Left renal pelvis (tissue), 4 donors: ENCODE measurements at places on chromosomes 4 and X.

DNA sequence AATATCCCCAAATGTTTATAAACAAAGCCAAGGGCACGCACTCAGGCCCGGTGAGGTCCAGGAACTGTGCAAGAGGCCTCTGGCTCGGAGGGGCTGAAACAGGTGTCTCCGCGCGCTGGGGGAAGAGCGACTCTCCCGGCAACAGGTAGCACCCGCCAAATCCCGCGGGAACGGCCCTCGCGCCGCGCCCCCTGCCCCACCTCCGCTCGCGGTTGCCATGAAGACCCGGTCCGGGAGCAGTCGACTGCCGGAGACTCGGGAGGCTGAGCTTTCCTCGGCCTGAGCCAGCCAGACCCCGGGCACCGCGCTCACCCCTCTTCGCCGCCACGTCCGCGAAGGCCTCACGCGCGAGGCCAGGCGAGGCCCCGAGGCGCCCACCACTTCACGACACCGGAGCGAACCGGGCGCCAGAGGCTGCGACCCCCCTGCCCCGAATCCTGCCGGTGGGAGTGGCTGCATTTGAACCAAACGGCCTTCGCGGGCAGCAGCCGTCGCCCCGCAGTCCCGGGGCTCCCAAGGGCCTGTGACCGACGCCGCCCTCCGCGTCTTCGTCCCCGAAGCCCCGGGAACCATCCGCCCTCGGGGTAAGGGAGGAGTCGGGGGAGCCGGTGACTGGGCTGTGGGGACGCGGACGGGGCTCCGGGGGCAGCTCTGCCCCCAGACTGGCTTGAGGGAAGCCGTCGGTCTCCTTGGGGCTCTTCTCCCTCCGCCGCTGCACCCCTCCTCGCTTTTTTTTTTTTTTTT, at the start of gene NSUN7:
Gene NSUN7, plus strand, starts transcription at position 239 of the 744 bp plus-strand sequence. CDS start 739 bp downstream, outside the sequence.
- peak; percentile 63 for DNase-seq

GRCh38 chr4:156888762-156889161, 82.8 kb downstream of the PDGFC start:
- DNase-seq = no peak

- DNase-seq = no peak
Measured at GRCh38 chrX:9638871-9639270, 126.8 kb downstream of the GPR143 start.

GRCh38 chr4:114595207-114595606, 3.4 kb upstream of the UGT8 start:
- no peak for DNase-seq

- no peak for DNase-seq
Measured at GRCh38 chr4:76892601-76893000, 5.3 kb downstream of the SOWAHB start.

GRCh38 chr4:72286185-72286584, 254.4 kb downstream of the NPFFR2 start:
- DNase-seq = no peak

DNA sequence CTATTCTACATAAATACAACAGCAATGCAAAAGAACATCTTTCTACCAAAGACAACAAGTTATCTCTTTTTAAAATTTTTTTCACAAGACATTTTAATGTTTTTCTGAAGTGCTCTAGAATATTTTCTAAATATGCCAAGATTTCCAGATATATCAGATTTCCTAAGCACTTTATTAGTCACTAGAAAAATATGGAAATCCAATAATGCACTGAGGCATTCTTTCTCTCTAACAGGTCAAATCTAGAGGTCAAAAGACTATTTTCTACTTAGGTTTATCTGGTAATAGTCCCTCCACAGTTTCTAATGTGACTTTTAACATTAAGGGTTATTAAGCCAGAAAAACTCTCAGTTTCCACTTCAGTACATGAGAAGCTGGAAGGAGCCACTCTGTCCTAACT, 1041.2 kb upstream of the INTU start:
- no peak for DNase-seq

- no peak for DNase-seq
Measured at GRCh38 chr4:101218346-101218745, 129.0 kb downstream of the PPP3CA start.

DNA sequence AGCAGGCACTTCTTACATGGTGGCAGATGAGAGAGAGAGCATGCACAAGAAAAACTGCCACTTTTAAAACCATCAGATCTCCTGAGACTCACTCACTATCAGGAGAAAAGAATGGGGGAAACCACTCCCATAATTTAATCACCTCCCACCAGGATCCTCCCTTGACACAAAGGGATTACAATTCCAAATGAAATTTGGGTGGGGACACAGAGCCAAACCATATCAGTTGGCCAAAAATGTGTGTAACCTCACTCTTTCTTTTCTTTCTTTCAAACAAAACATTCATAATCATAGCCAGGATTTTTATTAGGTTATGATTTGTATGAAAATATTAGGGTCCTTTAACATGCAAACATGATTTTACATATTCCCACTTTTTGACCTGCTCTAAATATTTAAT, 222.1 kb downstream of the PCDH18 start:
- no peak for DNase-seq

DNA sequence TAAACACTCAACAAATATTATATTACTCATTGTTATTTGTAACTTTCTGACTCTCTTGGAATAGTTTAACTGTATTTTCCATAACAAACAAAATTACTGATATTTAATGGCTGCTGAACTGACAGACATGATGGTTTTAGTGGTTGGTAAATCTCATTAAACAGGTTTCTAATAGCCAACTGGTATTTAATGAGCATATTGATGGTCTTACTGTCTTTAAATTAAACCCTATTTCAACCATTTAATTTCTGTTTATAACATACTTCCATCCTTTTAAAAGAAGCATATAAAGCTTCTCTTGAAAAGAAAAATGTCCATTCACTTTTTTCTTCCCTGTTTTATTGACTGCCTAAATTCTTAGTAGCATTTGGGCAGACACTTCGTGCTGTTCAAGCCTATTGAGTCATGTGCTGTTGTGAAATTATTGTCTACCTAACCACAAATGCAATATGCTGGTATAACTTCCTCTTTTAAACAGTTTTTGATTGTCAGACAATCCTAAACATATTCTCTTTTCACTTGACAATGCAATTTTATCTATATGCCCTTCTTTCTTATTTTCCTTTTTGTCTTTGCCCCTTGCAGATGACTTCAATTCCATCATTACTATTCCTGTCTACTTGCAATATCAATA, 163.9 kb upstream of the SLC7A11 start:
- no peak for DNase-seq

GRCh38 chr4:21749924-21750323, 198.6 kb downstream of the KCNIP4 start:
- DNase-seq = no peak

DNA sequence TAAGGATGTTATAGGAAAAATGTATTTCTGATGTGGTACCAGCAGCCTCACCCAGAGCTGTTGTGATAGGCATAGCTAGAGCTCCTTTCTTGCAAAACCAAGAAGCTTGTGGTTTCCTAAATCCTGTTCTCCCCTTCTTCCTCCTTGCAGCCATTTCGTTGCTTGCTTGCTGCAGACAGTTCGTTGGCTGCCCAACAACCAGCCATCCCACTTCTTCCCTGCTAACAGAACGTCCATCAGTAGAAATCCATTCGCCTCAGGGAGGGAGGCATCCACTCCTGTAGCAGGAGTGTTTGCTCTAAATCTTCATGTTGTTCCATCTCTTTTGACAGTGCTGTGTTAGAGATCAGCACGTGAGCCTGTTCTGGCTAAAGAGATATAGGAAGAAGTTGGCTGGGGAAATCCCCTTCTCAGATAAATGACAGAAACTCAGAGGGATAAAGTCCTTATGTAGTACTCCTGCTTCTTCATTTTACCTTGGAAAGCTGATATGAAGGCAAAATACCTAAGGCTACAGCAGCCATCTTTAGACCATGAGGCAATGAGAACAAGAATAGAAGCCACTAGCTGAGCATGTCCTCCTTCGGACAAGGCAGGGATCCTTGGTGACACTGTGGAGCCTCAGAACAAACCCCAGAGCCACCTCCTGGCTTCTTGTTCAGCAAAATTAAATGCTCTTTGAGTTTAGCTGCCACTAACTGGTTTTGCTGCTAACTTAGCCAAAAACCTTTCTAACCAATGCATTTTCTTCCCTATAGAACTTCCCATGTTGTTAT, 68.4 kb upstream of the RELL1 start:
- DNase-seq = no peak

- DNase-seq = no peak
Measured at GRCh38 chr4:85741921-85742591, 267.1 kb downstream of the ARHGAP24 start.

GRCh38 chrX:44002567-44002966, 29.4 kb upstream of the NDP start:
- DNase-seq = no peak

GRCh38 chr4:7037425-7037824, 5.7 kb upstream of the TADA2B start:
- DNase-seq = no peak

- DNase-seq = no peak
Measured at GRCh38 chr4:3067473-3068001, 6.8 kb downstream of the HTT-AS start.

- no peak for DNase-seq
Measured at GRCh38 chr4:3827616-3828492, 61.7 kb downstream of the ADRA2C start.

GRCh38 chr4:8344377-8344776, 74.8 kb downstream of the HTRA3 start:
- DNase-seq = no peak

DNA sequence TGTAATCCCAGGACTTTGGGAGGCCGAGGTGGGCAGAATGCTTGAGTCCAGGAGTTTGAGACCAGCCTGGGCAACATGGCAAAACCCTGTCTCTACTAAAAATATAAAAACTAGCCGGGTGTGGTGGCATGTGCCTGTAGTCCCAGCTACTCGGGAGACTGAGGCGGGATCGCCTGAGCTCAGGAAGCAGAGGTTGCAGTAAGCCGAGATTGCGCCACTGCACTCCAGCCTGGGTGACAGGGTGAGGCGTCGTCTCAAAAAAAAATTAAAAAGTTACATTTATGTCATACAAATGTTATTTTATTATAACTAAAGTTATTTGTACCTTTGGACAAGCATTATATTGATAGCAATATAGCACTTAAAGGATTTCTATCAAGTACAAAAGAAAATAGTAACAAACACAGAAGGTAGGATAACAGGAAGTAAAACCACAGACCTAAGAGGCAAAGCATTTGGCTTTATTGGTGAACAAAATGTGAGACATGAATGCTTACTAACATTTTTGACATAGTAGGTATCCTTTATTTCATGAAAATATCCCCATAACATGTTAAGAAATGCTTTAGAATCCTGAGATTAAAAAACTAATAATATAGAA, 51.5 kb downstream of the TMEM165 start:
- no peak for DNase-seq

DNA sequence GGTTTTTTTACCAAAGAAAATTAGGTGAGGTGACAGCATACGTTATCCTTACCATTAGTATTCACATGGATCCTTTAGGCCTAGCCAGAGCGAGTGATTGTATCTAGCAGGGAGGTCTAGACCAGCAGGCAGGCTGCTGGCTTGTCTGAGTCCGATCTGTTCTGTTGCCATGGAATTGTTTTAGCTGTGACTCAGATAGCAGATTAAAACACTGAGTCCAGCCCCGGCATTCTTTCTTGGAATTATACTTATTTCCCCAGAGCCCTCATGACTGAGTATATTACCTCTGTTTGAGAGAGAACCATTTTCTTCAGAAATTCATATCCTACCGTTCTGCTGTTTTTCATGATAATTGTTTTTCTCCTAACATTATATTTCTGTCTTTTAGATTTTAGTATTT, 37.4 kb downstream of the OCRL start:
- DNase-seq = no peak

DNA sequence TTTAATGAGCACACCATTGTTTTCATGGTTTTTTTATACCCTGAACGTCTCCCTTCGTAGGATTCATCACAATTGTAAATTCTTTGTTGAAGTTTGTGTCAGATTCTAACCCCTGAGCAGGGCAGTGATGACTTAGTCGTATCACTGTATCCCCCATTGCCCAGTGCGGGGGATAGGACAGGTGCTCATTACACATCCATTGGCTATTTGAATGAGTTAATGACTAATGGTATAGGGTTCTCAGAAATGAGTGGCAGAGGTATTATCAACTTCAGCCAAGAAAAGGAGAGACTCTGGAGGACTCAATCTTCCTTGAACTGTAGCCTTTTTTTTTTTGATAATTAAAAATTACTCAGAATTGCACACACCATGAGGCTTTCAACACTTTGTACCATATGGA, 64.6 kb downstream of the SYNPO2 start:
- DNase-seq = no peak

DNA sequence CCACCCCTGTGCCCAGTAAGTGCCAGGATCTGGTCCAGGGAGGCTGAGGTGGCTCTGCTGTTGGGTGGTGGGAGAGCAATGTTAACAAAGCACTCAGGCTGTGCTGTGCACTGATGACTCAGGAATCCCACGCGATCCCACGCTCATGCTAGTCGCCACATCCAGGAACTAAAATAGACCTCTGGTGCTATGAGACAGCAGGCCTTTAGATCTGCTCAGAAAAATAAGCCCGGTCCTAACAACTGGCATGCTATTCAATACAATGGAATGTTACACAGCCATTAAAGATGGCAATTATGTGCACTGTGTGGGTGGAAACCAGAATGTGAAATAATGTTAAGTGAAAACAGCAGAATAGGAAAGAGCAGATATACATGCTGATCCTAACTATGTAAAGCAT, 26.0 kb downstream of the ARL13A start:
- DNase-seq = no peak
